ENCODE measurements at places on chromosomes 7 and 10. TPM values are rescaled to one million over a fixed set of nuclear protein-coding genes. Genes with fewer than 3 reads are reported as not detected.

DNA sequence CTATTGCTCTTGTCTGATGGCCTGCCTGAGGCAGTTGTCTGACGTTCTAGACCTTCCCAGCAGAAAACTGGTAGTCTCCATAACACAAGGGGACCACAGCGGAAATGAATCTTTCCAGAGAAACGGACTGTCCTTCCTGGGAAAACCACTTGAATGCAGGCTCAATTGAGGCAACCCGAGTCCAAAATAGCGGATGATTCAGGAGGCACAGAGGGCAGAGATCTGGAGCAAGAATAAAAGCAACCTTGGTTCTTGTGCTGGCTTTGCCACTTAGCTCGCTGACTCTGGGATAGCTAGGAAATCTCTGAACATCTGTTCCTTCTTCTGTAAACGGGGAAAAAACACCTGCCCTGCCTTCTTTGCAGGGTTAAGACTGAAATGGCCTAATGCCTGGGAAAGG lies 178.8 kb downstream of the NEURL1 start:
- no peak for DNase-seq

DNA sequence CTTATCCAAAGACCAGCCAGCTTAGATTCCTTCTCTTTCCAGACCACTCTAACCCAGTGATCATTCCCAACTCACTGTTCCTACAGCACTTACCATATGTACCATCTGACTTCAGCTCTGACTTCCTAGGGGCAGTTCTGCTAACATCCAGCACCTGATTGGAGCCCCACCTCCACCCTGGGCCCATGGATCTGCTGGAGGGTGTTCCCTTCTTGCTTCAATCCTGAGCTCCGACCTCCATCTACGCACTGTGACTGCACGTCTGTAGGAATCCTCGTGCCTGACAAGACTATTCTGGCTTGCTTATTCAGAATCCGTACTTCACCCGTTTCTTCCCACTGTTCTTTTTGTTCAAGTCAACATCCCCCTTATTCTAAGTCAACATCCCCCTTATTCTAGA lies 57.6 kb downstream of the HIPK2 start:
- no peak for DNase-seq

- DNase-seq: no peak
Observed at GRCh38 chr10:101290881-101291280, 61.6 kb upstream of the LBX1 start.

DNA sequence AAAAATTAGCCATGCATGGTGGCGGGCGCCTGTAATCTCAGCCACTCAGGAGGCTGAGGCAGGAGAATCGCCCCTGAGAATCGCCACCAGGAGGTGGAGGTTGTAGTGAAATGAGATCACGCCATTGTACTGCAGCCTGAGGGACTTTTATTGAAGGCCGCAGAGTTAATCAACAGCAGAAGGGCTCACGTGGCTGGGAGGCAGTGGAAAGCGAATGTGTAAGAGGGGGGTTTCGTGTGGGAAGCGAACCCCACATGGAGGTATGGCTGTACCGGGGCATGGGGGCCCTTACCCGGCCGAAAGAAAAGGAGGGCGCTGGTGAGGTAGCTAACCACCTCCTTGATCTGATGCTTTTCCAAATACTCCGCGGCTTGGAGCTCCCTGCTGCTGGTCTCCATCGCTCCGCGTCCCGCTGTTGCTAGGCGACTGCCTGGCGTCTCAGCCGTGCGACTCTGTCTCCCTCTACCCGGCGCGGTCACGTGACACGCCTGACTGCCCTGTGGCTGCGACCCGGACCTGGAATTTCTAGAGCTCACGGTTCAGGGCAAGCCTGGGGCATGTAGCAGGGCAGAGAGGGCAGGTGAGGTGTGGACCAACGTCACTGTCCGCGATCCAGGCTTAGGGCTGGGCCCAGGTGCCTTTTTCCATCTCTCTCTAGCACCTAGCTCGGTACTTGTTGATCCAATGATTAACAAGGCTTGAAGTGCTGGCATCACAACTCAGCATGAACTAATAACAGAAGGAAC lies at the start of gene EFCAB10:
Gene EFCAB10, minus strand, starts transcription at position 428 of the 746 bp plus-strand sequence. Its CDS starts 30 bp downstream, at position 398.
- DNase-seq: peak; percentile 72

GRCh38 chr7:55369427-55370400 lies 4.6 kb downstream of the LANCL2 start:
- peak; percentile 45 for DNase-seq

- no peak for DNase-seq
Observed at GRCh38 chr10:12628153-12628552, 278.8 kb downstream of the CAMK1D start.

DNA sequence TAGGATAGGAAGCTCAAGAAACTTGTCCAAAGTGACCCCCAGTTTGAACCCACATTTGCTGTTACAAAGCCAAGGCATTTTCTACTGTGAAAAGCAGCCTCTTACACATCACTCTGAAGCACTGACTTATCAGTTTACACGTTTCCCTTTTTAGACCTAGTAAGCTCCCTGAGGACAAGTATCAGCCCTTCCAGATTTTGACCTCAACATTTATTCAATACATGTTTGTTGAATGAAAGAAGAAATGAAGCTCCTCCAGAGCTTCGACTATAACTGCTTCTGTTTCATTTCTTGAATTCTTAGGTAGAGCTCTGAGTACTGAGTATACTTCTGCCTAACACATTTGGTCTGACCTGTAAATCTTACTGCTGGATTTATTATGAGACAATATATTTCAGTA lies 2.7 kb downstream of the WASL start:
- DNase-seq: no peak

DNA sequence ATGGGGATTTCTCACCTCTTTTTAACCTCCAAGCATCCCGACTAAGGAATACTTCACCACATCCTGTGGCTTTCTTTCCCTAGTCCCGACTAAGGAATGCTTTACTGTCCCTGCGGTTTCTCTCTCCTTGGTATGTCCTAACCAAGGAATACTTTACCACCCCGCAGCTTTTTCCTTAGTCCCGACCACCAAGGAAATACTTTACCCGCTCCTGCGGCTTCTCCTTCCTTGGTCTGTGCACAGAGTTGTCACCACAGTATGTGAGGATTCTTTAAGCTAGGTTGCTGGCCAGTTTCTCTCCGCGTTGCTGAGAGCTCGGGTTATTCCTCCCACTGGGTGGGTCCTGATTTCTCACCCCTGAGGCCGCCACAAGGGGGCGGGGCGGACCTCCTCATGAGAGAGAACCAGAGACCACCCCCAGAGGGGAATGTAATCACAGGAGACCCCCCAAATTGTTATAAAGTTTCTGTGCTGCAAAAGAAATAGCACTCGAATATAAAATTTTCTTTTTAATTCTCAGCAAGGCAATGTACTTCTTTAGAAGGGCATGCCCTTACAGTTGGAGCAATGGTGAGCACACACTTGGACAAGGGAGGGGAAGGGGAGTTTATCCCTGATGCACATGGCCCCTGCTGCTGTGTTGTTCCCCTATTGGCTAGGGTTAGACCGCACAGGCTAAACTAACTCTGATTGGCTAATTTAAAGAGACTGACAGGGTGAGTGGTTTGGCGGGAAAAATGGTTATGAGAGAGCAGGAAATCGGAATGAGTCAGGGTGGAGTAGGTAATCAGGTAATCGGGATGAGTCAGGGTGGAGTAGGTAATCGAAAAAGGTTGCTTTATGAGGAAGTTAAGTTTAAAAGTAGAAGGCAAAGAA lies 12.8 kb downstream of the SUGCT start:
- DNase-seq: no peak

DNA sequence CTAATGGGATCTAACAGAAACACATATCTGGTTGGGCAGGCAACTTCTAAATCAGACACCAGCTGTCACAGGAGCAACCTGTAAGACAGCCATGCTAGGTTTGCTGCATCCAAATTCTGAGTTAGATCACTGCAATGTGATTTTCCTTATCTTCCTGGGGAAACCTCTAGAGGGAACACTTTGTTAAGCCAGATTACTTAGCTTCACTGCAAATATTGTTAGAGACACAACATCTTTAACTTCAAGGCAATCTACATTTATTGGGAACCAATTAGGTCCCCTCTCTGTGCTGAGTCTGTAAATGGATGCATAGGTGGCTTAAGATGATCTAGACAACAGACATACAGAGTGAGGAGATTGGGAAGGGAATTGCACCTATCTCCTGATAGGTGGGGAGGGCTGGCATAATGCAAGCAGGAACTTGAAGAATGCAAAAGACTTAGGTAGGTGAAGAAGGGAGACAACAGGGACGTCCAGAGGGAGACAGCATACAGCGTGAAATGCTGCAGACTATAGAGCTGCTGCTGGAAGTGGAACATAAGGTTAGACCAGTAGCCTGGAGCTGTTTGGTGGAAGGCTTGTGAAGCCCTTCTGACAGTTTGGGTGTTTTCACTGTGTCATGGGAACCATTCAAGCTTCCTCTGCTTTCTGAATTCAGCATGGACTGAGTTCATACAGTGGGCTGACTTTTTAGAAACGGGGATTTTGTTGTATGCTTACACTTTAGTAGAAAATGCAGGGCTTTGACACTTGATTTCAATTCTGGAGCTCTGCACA lies 109.8 kb upstream of the ELMO1 start:
- DNase-seq: no peak

- no peak for DNase-seq
Observed at GRCh38 chr10:5581670-5582566, 57.2 kb downstream of the CALML3 start.

DNA sequence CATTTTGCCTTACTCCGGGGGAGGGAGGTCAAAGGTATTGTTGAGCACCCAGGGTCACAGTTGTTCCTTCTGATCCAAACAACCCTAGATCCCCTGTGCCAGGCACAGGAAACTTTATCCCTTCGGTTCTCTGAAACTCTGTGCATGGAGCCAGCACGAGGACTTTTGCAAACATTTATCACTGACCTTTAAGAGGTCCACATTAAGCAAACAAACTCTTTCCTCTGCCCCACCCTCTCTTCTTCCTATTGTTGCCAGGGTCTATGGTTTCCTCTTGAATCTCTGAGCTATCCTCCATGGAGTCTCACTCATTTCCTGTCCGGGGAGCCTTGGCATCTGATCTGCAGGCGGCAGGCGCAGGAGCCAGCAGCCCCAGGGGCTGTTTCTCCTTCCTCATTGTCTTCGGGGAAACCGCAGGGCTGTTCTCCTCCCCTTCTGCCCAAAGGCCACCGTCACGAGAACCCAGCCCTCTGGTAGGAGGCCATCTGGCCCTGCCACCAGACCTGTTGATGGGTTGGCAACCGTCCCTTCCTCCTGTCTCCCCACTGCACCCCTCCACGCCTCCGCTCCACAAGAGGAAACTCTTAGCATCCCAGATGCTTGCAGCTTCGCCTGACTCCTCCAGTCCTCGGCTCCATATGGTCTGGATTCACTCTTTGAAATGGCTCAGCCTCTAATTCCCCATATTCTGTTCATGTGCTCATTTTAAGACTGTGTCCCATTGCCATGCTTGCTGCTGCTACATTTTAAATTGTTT lies 327.3 kb upstream of the NRP1 start:
- DNase-seq: no peak

DNA sequence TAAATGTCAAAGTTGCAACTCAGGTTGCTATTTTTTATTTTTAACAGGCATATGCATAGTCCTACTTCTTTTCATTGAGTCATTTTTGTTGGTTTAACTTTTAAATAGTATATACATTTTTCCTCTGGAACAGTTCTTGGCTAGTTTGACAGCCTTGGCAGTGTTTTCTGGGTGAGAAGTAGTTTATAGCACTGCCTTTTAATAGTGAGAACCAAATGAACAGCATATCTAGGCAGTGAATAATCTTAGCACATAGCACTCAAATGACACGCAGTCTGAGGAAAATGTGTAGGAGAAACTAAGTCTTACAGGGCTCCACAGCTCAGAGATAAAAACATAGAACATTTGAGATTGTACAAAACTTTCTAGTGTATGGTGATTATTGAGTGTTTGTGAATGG lies 265.5 kb upstream of the POT1 start:
- no peak for DNase-seq

- DNase-seq: no peak
Observed at GRCh38 chr10:103905441-103905840, 12.5 kb downstream of the STN1 start.

DNA sequence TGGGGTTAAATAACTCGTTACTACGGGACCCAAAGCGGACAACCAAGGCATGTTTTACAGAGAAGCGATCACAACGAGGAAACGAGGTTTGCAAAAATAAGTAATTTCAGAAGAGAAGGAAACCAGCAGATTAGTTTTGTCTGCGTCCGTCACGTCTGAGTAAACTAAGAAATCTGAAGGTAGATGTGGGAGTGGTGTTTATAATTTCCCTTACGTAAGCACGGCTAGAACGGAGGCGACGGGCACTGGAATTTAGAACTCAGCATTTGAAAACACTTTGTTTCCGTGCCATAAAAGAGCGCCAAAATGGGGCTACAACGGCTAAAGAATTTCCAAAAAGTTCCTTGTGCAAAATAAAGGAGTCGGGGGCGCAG lies 718 bp upstream of the UMAD1 start:
- DNase-seq: no peak

DNA sequence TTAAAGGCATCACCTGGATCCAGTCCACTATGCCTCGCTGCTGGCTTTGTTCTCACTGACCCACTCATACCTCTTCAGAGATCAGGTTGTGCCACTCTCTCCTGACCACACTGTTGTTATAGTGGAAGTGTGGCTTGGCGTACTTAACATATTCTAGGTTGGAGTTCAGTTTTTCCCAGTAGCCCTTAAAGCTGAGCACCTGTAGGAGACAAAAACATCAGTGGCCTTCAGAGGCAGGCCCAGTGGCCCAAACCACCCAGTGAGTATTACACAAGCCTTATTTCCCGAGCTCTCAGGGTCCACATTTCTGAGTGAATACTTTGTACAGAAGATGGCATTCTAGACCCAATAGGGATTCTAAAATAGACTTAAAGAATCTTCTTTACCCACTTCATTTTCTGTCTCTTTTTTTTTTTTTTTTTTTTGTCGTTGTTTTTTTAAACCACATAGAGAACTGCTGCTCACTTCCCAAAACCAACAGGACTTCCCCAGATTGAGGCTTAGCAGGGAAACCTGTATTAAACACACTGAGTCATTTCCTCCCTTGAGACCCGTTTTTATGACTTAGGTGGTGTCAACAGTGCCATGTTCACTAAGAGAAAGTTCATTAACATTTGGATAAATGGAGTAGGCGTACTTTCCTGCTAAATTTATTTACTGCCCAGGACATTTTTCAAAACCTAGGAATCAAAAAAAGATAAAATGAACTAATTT lies 85.8 kb downstream of the GSAP start:
- DNase-seq: no peak

GRCh38 chr10:7319632-7320031 lies 91.2 kb downstream of the SFMBT2 start:
- DNase-seq: no peak

The SYT15 gene
- 0.14 TPM for total RNA-seq

The ZNF277 gene
- total RNA-seq: 19.0 TPM

The ALOX5 gene
- 1.7 TPM for total RNA-seq

The VWDE gene
- total RNA-seq: 0.12 TPM
